ENCODE measurements at places on chromosomes 3 and 15.

DNA sequence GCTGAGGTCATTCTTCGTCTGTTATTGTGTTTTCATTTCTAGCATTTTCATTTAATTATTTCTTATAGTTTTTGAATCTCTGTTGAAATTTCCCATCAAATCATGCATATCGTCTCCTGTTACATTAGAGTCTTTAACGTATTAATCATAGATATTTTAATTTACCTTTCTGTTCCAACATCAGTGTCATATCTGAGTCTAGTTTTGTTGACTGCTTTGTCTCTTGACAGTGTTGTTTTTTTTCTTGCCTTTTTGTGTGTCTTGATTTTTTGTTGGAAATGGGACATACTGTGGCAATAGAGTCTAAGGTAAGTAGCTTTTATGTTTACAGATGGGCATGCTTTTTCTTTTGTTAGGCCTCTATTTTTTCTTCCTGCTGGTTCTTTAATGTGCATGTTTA, 286.8 kb upstream of the THRB start:
- no peak for DNase-seq

- DNase-seq: no peak
Measured at GRCh38 chr3:12560505-12561190, 3.8 kb downstream of the MKRN2 start.

DNA sequence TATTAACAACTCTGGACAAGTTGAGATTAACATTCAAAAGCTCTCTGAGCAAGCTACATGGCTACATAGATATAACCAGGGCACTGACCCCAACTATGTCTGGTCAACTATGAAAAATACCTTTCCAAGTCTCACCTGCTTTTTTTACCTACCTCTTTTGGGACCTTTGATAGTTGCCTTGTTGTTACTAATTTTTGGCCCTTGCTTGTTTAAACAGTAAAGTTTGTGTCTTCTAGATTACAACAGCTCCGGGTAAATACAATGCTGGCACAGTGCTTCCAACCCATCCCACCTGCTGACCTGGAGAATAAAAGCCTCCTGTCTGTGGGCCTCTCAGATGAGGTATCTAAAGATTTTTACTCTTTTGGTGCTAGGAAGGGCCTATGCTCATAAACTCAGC, 1036.6 kb downstream of the NAALADL2 start:
- no peak for DNase-seq

DNA sequence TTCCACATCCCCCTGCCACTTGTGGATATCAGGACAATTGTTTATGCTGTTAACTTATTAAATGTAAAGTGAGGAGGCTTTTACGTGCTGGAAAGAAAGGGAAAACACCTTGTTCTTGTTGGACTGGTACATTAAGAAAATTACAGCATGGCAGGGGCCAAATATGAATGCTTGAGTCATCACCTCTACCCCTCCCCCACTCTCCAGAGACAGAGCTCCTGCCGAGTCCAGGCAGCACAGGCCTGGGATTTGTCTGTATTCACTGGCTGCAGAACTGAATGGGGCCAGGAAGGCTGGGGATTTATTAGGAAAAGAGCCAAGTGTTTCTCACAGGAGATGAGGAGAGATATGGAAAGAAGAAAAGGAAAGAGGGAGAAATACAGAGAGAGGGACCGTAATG, 308.9 kb downstream of the EPHB1 start:
- DNase-seq: no peak

DNA sequence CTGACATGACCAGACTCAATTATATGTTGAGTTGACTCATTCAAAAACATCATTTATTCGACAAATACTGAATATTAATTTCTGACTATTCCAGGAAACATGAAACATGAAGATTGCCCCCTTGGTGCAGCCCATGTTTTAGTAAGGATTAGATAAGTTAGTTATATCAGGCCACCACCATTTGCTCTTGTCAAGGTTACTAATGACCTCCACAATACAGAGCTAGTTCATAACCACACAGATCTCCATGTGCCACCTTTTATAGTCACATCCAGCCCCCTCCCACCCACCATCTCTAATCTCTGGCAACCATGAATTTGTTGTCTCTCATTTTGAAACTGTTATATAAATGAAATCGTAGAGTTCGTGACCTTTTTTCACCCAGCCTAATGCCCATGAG, 15.7 kb downstream of the KLHL18 start:
- DNase-seq: no peak

DNA sequence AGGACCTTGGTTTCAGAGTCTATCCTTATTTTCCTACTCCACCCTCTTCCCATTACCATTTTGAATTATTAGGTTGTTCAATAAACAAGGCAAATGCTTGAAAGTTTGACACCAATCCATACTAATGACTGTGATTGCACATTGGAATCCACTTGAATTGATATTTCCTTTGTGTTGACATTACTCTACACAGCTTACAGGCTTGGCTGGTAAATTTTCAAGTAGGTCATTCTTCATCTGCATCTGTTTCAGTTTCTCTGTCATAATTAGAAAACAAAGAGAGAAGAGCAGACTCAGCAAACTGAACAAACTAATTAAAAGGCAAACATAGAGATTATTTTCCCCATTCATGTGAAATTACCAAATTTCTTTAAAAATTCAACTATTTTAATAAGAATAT, 732.9 kb upstream of the BCHE start:
- DNase-seq: no peak

- DNase-seq: no peak
Measured at GRCh38 chr15:63481105-63481810, 23.1 kb upstream of the USP3 start.

DNA sequence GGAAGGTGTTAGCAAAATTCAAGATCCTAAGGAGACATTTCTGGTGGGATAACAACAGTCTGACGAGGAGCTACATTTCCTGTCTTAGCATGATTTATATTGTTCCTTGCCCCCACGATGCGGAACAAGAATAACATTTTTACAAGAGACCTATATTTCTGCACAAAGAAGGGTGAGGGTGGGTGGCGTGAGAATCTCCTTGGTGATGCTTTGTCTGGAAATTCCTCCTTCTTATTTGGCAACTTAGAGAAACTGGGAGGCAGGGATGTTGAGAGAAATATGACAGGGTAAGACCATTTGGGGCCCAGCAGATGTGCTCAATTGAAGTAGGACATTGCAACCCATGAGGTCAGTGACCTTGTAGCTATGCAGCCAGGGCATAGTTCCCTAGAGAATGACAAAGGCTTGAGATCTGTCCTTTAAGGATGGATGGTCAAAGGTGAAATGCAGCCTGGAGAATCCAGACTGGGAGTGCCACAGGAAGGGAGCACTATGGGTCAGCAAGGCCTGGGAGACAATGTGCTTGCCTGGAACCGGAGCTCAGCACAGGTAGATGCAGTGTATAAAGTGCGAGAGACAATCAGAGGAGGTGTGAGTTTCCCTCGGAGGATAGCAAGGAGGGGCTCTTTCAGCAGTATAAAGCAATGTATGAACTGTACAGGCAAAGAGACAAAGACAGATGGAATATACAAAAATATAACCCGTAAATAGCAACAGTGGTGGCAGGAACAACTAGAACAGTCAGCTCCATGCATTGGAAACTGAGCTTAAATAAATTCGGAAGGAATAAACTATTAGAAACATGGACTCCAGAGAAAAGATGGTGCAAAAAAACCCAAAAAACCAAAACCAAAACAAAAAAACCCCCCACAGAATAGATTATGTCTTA, 317.6 kb upstream of the TBL1XR1 start:
- DNase-seq: no peak

- no peak for DNase-seq
Measured at GRCh38 chr3:81829937-81830336, 68.5 kb upstream of the GBE1 start.

DNA sequence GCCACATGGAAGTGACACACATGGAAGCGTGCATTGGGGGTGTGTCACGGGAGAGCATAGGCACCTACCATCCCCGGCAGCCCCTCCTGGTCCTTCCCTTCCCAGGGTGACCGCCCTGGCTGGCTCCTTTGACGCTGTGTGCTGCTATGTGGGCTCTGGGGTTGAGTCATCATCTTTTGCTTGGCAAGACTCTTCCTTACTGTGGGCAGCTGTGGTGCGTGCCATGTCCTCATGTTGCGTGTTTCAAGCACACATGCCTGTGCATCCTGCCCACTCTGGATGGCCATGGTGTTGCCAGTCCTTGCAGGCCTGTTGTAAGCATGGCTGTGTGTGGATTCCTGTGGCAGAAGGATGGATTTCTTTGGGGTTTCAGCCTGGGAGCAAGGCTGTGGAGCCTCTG, 14.0 kb downstream of the PLXNA1 start:
- no peak for DNase-seq

DNA sequence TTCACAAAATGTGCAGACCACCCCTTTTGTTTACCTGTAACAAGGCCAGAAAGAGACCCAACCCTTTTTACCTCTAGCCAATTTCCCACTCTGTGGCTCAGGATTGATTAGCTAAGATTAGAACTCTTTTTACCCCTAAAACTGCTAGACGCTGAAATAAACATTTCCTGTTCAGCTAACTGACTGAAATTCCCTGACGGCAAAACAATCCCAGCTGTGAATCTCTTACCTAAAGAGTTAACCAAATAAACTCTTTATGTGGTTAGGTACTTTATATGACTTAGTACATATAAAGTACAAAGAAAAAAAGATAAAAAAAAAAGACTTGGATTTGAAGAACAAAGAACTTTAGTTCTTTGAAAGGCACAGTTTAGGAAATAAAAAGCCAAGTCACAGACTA, 988.7 kb downstream of the FHIT start:
- no peak for DNase-seq

DNA sequence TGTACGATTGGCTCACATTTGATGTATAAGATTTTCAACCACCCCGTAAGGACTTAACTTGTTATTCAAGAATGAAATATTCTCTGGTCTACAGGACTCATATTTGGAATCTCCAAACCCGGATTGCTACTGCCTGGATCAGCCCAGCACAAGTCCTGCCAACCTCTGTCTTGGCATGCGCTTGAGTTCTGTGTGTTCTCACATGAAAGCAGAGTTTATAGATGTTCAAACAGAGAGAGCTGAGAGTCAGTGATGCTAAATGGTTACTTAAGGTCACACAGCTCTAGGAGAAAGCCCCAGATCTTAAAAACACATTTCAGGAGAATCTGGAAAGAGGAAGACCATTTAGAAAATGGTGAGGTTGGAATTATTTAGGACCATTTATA, 268.0 kb upstream of the TBL1XR1 start:
- DNase-seq: no peak

- DNase-seq: no peak
Measured at GRCh38 chr15:81133782-81134461, at the start of gene CFAP161. Gene CFAP161, plus strand, starts transcription at chr15:81134270. Its CDS starts 60 bp downstream, at chr15:81134330.

DNA sequence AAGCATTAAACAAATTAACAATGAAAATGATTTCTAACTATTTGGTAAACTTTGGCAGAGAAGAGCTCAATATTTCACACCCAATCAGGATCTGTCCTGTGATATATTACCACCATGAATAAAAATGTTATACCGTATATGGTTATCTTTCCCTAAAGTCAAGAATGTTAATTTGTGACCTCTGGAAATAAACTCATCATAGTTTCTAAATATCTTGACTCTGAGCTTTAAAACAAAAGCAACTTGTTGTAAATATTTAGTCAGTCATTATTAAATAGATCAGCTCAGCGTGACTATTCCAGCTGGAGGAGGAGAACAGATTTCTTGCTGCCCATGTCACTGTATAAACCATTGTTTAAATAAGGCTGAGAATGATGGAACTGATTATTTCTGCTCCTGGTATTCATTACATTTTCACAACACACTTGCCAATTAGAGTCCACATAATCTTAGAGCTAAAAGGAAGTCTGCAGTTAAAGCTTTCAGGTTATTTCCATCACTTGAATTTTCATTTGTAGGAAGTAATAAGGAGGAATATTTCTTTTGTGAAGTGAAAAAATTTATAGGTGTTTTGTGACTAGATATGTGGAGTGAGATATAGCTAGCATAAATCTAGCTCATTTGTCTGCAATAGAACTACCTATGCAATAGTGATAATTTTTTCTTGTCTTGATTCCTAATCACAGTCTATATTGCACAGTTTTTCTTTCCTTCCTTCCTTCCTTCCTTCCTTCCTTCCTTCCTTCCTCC, 106.5 kb upstream of the P2RY1 start:
- no peak for DNase-seq

DNA sequence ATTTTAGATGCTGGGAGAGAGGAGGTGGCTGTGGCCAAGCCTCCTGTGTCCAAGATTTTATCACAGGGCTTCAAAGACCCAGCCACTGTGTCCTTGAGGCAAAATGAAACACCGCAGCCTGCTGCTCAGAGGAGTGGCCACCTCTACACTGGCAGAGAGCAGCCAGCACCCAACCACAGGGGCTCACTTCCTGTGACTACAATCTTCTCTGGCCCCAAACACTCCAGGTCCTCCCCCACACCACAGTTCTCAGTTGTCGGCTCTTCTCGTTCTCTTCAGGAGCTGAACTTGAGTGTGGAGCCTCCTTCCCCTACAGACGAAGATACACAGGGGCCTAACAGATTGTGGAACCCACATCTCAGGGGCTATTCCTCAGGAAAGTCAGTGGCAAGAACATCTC, 45.6 kb downstream of the CDAN1 start:
- DNase-seq: no peak

- DNase-seq: no peak
Measured at GRCh38 chr3:162704799-162705385, 1208.3 kb downstream of the OTOL1 start.

DNA sequence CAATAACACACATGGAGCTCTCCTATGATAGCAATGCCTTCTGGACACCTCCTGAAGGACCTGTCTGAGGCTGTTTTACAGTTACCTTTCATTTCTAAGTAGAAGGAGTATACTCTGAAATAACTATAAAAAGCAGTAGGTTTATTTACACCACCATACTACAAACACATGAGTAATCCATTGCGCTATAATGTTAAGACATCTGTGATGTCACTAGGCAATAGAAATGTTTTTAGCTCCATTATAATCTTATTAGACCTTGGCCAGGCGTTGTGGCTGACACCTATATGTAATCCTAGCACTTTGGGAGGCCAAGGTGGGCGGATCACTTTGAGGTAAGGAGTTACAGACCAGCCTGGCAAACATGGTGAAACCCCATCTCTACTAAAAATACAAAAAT, 24.7 kb downstream of the PXK start:
- no peak for DNase-seq

DNA sequence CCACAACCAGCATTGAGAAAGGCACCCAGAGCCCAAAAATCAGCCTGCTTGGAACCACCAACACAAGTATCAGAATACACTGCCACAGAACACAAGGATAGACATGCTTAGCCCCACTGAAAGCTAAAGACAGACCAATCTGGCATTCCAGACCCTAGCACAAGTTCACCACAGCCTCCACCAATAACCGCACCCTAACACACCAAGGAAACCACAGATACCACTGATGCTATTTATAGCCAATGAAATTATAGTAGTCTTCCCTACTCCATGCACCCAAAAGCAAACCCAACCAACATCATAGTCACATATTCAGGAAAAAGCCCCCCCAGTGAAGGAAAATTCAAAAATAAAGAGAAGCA, 83.9 kb upstream of the STT3B start:
- DNase-seq: no peak

DNA sequence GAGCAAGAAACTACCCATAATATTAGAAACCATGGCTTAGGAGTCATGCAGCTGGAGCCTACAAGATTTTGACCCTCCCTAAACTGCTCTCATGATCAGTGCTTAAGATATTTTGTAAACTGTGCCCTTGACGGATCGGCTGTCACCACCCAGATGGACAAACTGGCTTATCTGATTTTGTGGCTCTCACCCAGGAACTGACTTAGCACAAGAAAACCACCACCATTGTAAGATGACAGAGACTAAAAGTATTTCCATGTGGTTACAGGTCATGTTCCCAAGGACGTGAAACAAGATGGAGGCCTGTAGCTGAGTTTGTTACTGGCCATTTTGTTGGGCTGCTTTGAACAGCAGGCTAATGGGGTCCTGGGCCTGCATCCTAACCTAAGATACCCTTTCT, 940.9 kb downstream of the OTOL1 start:
- no peak for DNase-seq
